ENCODE measurements at places on chromosomes 5 and 9.

DNA sequence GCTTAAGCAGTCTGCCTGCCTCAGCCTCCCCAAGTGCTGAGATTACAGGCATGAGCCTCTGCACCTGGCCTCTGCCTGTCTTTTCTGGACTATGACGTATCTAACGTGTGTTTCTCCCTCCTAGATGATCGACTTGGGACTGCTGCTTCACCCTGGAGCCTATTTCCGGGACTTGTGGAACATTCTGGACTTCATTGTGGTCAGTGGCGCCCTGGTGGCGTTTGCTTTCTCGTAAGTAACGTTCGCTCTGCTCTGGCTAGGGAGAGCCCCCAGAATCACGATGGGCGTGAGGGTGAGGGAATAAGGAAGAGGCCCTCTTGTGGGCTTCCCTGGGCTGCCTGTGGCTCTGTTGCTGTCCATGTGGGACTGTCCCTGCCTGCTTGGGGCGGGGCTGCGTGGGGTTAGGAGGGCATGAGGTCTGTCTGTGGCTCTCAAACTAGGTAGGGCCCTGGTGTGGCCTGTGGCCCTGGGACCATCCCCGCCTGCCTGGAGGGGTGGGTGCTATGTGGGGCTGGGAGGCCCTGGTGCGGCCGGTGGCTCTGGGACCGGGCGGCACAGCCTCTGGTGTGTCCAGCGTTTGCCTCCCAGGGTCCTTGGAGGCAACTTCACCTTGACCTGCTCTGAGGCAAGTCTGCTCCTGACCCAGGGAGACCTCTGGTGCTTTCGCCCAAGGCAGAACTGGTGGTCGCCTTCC is 171.7 kb downstream of the CACNA1B start:
- DNase-seq, result no peak

GRCh38 chr5:93704996-93705395 is 36.4 kb downstream of the POU5F2 start:
- DNase-seq, result no peak

- DNase-seq, result no peak
Observed at GRCh38 chr5:10832987-10833386, 72.0 kb upstream of the DAP start.

GRCh38 chr9:124660341-124660801 is 110.7 kb downstream of the NR6A1 start:
- DNase-seq, result no peak

- no peak for DNase-seq
Observed at GRCh38 chr9:137078701-137079400, 1.5 kb downstream of the UAP1L1 start.

- peak; percentile 17 for DNase-seq
Observed at GRCh38 chr5:23507278-23507685, at the start of gene PRDM9. Gene PRDM9 (plus strand): TSS chr5:23507609. CDS start chr5:23509034, 1,425 bp downstream.

DNA sequence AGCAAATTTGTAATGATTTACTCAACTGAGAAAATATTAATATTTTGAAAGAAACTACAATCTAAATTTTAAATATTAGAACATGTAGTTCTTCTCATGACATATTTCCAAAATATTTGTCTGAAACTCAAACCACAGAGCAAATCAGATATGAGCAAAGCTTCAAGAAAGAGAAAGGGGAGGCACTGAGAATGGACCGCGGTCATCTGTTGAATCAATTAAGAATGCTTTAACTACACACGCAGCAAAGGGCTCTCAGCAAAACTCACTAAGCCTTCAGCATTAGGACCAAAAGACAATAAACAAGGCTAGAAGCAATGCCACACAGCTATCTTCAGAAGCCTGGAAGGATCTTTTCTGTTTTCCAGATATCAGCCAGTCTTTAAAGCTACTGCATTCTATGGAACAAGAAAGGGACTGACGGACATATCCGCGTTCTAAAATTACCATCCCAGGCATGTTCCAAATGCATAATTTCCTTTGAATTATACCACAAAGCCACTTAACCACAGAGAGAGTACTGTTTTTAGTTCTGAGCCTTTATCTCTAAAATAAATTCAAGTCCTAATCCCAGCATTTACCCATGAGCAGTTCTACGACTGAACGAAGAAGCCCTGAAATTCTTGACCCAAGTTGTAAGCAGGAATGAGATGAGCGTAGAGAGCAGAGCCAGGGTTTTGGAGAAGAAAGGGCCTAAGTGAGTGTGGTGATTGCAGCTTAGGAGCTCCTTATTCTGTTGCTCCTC is 513.5 kb downstream of the AGTPBP1 start:
- no peak for DNase-seq

GRCh38 chr5:2096887-2097505 is 214.3 kb upstream of the IRX4 start:
- DNase-seq, result no peak

DNA sequence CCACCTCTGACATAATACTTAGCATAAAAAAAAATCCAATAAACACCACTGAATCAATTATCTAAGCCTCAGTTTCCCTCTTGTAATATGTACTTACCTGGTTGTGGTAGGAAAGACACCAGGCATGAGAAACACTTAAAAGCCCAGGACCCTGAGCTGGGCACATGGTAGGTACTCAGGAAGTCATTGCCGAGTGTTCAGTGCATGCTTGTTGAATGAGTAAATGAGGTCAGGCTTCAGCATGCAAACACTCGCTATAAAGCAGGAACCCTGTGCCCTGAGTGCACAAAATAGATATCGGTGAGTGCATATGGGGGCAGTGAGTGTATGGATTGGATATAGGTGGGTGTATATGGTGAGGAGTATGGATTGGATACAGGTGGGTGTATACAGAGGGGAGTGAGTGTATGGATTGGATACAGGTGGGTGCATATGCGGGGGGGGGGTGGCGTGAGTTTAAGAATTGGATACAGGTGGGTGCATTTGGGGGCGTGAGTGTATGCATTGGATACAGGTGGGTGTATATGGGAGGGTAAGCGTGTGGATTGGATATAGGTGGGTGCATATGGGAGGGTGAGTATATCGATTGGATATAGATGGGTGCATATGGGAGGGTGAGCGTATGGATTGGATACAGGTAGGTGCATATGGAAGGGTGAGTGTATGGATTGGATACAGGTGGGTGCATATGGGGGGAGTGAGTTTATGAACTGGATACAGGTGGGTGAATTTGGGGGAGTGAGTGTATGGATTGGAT is 194.3 kb upstream of the MSX2 start:
- no peak for DNase-seq

Measured in stimulated activated CD4-positive, alpha-beta T cell treated with anti-CD3 and anti-CD28 coated beads, Interleukin-4, amount 100 ng/mL, for 4 hours (primary cell).